Hematopoietic multipotent progenitor cell (in vitro differentiated cells): ENCODE measurements at places on chromosomes 7 and 10.

- no peak for DNase-seq
These were observed 111.4 kb downstream of the SRPK2 start for GRCh38 chr7:105277341-105277740.

- no peak for DNase-seq
These were observed 219.6 kb downstream of the ELFN1 start for GRCh38 chr7:1889556-1890181.

DNA sequence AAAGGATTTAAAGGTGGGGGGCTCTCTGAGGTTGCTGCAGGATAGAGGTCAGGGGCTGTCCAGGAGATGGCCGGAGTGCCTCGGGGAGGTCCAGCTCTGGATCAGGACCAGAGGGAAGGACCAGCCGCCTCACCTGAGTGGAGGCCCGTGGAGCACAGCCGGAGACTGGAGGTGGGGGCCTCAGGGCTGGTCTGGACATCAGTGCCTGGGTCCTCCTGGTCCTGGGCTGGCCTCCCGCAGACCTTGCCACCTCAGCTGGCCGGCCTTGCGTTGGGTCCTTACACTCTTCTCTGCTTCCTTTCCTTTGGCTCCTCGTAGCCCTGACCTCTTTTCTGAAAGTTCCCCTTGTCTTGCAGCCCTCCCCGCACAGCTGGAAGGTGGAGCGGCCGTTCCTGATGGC lies 2.0 kb downstream of the SUN1 start:
- no peak for DNase-seq

DNA sequence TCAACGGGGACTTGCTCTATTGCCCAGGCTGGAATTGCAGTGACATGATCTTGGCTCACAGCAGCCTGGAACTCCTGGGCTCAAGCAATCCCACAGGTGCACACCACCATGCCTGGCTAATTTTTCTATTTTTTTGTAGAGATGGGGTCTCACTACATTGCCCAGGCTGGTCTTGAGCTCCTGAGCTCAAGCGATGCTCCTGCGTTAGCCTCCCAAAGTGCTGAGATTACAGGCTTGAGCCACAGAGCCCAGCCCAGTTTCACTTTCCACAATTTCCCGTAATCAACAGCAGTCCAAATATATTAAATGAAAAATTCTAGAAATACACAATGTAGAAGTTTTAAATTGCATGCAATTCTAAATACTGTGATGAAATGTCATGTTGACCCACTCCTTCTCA lies 24.0 kb downstream of the SEPTIN14 start:
- DNase-seq = no peak

GRCh38 chr7:131279044-131279443 lies 48.6 kb upstream of the MKLN1 start:
- no peak for DNase-seq

DNA sequence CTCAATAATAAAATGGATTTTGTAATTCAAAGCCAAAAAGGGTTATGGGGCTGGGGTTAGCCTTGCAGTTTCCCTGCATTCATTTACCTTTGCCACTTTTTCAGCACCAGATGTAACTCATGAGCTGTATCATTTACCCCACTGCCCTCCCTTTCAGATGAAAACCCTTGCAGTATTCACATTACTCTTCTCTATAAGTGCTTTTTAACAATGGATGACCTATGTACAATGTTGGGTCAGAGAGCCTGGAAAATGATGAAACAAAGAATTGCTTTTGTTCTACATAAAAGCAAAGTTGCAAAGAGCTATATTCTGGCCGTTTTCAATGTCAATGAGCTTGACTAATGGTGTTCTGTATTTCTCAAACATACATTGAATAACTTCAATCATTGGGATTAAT lies 189.7 kb downstream of the TMEM26 start:
- DNase-seq = no peak

- no peak for DNase-seq
These were observed 349.8 kb downstream of the PTPRN2 start for GRCh38 chr7:158237672-158238335.

GRCh38 chr10:63614371-63614891 lies 93.2 kb downstream of the REEP3 start:
- DNase-seq = no peak

DNA sequence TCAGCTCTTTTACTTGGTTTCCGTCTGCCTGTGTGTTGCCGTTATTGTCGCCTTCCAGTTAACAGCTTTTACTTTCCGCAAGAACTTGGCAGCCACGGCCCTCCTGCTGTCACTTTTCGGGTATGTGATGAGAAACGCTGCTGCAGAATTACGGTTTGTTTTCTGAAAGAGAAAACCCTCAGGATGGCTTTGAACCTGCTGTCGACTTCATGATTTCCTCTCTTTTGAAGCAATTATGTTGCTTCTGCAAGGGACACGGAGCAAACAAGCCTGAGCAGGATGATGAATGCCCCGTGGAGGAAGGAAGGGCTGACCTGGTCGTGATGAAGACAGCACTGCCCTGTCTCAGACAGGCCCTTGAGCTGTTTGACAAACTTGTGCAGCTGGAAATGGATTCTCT lies 339.8 kb downstream of the ABCA13 start:
- DNase-seq = no peak

DNA sequence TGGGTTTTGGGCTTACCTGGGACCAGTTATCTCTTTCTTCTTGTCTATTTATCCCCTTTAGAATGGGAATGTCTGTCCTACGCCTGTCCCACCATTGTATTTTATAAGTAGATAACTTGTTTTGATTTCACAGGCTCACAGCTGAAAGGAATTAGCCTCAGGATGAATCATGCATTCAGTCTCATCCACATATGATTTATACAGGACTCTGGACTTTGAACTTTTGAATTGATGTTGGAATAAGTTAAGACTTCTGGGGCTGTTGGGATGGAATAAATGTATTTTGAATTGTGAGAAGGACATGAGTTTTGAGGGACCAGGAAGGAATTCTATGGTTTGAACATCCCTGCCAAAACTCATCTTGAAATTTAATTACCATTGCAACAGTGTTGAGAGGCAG lies 112.6 kb downstream of the AMPH start:
- DNase-seq = no peak

- no peak for DNase-seq
These were observed 18.4 kb upstream of the STEAP2 start for GRCh38 chr7:90192876-90193750.

DNA sequence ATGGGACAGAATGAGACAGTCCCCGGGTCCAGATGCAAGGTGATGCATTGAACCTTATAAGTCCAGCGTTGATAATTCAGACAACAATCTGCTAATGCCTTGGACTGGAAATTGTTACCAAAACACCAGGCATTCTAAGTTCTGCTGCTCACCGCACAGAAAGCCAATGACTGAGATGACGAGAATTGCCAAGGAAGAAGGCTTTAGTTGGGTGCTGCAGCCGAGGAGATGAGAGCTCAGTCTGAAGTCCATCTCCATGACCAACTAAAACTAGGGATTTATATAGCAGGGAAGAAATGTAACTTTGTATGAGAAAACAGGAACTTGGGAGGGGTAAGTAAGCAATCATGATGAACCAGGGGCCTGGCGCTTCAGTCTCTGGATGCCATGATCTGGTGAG lies 68.7 kb downstream of the PRKCQ start:
- DNase-seq = no peak

DNA sequence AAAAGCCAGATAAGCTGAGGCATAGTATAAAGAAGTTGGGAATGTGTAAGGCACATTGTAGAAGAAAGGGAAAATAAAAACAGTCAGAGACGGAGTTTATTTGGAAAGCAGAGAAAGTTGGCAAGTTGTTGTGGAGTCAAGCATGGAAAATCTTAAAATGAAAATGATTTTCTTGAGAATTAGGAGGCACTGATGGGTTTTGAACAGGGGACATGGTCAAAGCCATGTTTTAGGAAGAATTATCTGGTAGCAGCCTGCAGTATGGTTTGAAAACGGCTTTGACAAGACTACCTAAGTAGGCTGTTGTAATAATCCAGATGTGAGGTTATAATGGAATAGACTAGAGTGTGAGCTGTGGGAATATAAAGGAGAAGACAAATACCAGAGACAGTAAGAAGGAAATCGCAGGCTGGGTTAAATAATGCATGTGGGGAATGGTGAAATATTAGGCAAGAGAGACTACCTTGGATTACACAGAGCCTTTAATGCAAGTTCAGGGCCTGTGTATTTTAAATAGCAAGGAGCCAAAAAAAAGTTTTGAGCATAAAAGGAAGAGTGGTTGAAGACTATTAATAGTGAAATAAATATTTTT lies 130.4 kb upstream of the MEOX2 start:
- no peak for DNase-seq

DNA sequence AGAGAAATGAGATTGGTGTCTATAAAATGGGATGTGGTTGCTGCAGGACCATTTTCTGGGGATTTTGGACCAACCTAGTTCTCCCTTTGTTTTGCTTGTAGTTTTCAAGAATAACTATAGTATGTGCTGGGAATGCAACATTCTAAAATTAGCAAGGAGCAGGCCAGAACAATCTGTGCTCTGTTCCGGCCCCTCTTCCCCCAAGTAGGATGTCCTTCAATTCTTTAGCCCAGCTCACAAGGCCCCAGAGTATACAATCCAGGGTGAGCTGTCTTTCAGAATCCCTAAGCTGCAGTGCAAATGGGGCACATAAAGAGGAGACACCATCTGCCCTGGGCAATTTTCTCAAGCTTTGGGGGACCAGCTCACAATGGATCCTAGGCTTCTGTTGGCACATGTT lies 809.1 kb downstream of the TNS3 start:
- DNase-seq = no peak

DNA sequence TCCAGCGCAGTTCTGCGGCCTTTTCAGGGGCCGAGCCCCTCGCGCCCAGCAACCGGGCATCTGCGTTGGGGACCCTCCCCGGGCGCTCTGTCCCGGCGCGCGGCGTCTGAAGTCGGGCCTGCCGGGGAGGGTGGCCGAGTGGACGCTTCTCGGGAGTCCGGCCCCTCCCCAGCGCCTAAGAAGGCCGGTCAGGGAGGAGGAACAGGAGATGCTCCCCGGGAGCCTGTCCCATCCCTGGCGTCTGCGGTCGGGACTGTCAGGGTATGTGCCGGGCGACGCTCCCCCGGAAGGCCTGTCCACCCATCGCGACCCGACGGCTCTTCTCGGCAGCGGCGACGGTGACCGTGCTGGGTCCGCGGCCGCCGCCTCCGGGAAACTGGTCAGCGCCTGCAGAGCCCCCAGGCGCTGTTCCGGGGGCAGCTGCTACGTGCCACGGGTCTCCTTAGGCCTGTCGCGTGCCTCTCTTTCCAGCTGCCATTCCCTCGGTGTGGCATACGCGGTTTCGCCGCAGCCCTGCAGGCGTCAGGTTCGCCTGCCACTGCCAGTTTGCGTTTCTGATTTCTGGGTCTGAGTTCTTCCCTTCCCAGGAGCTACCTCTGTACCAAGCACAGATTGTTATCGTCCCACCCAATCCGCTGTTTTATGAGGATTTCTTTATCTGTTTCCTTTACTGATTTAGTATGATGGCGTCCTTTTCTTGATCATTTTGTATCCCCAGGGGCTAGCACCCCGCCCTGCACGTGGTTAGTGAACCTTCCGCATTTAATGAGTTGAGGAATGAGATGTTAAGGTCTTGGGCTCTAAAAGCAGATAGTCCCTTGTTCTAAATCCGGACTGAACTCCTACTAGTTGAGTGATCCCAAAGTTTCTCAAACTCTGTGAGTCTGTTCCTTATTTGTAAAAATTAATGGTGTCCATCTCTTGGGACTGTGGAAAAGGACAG lies 782 bp downstream of the IFIT5 start:
- peak; percentile 70 for DNase-seq

DNA sequence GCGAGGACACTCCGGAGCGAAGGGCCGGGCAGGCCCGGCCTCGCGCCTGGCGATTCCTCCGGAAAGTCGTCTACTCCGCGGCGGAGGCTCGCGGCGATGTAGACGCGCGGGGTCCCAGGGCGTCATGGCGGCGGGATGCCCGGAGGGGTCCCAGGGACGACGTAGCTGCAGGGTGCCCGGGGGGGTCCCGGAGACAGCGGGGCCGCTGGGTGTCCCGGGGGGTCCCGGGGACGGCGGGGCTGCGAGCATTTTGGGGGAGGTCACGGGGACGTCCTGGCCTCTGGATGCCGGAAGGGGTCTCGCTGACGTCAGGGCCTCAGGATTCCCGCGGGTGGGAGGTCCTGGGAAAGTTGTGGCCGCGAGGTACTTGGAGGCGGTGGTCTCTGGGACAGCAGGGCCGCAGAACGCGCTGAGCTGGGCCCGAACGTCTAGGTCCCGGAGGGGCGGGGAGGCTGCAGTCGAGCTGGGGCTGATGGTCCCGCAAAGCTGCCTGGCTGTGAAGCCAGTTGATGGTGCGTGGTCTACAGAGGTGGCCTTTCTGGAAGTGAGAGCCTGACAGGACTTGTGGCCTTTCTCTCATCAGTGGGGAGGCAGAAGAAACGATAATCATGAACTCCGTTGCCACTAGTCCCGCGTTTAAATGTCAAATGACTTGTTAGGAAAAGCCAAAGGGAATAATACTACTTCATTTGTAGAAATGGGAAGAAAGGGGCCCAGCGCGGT lies 637 bp downstream of the HSPA14 start:
- no peak for DNase-seq
